Activated CD8-positive, alpha-beta memory T cell treated with anti-CD3 and anti-CD28 coated beads, Interleukin-2, amount 50 U/mL, for 48 hours (primary cell): ENCODE measurements at places on chromosomes 6 and 20.

- peak; percentile 35 for DNase-seq
These were observed 224.5 kb downstream of the PREX1 start for GRCh38 chr20:48603116-48603818.

GRCh38 chr6:109023356-109023925, 71.2 kb downstream of the SESN1 start:
- DNase-seq = no peak

DNA sequence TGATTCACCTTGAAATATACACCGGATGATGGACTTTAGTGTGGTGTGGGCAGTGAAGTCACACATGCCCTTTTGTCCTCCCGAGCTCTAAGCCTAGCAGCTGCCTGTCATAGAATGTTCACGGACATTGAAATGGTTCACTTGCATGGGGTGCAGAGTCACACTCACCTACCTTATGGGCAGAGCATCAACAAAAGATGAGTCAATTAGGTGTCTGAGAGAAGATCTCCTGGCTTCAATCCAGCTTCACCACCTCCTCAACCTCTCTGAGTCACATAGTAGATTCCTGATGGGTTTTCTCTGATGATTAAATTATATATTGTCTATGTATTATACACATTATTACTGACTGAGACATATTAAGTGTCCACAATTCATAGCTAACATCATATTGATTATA, 48.1 kb upstream of the HLA-E start:
- no peak for DNase-seq

DNA sequence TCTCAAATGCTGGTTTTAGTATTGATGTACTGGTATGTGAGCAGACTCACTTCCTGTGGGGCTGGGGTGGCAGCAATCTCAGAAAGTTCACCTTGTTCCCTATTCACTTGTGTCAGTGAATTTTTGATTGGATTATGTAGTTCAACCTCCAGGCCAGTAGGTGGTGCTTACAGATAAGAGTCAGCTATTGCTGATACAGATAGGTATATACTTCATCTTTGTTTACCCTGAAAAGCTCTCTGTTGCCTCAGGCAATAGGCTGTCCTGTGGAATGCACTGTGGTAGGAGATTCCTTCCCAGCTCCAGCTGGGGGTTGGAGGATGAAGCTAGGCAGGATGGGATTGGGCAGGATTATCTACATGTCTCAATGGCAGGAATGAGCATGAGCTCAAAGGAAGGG, 851.2 kb upstream of the EYS start:
- no peak for DNase-seq

- no peak for DNase-seq
These were observed 39.8 kb downstream of the TGM6 start for GRCh38 chr20:2420510-2420909.

GRCh38 chr6:36841756-36842155, 2.5 kb upstream of the CPNE5 start:
- DNase-seq = no peak

GRCh38 chr20:59004763-59005522, 2.1 kb downstream of the CTSZ start:
- no peak for DNase-seq

- DNase-seq = no peak
These were observed 8.7 kb upstream of the SYNDIG1 start for GRCh38 chr20:24460712-24461111.

DNA sequence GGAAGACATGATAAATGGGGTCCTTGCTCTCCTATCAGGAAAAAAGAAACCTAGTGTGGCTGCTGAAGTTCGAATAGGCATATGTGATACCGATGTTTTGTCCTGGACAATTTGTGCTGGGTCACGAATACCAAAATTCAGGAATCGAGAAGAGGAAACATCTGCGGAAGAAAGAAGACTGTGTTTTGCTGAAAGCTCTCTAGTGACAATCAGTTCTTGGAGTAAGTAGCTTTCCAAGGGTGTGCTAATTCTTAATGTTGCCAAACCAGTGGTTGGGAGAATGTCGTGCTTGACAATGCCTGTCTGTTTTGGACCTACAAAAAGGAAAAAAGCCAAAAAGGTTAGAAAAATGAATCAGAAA, 956.1 kb downstream of the PHF3 start:
- no peak for DNase-seq

GRCh38 chr6:39951716-39952115, 17.5 kb upstream of the MOCS1 start:
- DNase-seq = no peak

GRCh38 chr6:133099573-133099972, 141.6 kb upstream of the EYA4 start:
- DNase-seq = no peak

GRCh38 chr20:57076951-57077350, 189.5 kb downstream of the BMP7 start:
- no peak for DNase-seq

GRCh38 chr6:43884652-43885022, 114.6 kb downstream of the VEGFA start:
- no peak for DNase-seq

- no peak for DNase-seq
These were observed 274.3 kb downstream of the CD109 start for GRCh38 chr6:73969971-73970970.

DNA sequence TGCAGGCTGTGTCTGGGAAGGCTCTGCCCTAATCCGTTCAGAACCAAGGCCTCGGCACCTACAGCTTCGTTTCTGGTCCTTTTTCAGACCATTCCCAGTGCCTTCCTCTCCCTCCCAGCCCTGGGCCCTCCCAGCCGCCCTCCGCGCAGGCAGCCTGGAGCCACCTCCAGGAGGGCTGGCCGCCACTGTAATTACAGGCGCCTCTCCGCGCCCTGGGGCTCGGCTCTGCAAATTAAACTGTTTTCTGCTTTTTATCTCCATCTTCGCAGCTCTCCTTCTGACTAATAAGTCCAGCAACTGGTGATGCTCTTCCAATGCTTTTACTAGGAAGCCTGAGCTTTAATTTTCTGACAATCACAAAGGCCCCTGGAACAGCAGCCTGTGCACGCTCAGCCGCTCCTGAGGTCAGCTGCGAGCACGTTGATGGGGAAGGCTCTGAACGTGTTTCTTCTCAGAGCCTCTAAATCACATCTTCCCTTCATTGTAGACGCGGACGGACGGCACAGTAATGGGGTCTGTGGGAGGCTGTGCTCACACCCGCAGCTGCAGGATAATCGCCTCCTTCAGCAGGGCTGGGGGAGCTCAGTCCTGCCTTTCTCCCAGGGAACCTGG, 194.6 kb downstream of the DLL1 start:
- peak; percentile 42 for DNase-seq

DNA sequence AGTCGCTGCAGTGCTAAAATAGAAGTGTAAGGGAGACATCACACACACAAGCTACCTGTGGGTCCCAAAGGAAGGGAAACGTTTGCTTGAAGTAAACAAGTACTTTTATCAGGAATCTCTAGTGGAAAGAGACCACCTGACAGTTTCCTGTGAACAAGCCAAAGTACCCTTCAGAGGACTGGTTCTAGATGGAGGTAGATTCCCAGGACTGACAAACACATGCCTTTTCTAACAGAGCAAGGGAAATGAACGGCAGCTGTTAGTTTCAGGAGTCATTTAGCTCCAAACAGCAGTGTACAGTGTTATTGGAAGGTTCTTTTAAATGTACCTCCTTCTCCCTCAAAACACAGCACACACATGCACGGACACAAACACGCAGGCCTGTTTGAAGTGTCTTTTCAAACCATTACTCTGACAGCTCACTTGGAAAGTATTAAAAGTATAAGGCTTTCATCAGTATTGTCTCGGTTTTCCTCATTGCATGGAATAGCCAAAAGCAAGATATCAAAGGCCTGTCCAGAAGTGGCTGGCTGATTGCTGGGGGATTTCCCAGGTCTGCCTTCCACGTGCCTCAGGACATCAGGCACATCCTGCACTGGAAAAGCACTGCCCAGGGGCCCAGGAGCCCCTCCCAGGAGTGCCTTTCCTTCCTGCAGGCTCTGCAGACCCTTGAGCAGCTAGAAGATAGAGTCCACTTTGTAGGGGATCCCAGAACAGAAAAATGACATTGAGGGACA, 393.2 kb upstream of the SOX4 start:
- no peak for DNase-seq

DNA sequence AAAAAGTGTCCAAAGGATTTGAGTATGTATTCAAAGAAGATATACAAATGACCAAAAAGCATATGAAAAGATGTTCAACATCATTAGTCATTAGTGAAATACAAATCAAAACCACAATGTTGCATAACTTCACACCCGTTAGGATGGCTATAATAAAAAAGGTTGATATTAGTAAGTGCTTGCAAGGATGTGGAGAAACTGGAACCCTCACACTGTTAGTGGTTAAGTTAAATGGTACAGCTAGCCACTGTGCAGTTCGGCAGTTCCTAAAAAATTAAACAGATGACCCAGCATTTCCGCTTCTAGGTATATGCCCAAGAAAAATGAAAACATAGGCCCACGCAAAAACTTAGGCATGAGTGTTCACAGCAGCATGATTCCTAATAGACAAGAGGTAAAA, 38.6 kb downstream of the IBTK start:
- DNase-seq = no peak
